Cortex of kidney (tissue), 1 donor: ENCODE measurements at places on chromosomes 4 and X.

DNA sequence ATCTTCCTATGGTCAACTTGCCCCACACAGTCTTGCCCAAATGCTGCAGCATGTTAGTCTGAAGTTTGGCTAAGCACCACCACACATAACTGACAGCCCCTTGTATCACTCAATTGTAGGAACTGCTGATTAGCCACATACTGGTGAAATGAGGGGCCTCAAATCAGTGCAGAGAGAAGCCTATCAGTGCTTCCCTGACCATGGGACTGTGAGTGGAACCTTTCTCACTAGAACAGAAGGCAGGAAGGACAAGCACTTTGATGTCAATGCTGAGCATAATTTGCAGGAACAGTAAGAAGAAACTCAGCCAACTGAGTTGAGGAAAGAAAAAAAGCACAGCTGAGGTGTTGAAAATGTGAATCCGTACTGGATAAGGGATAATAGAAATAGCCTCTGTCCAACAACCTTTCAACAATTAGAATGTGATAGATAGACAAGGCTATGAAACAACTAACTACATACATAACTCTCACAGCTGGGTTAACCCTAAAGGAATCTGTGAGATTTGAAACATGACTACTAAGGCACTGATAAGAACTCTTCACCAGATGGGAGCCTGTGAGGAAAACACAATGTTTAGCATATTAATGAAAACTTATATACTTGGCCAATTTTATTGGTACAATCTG is 136.6 kb upstream of the SH3RF1 start:
- DNase-seq: no peak

GRCh38 chr4:43898836-43899235 is 549.8 kb downstream of the KCTD8 start:
- DNase-seq: no peak

DNA sequence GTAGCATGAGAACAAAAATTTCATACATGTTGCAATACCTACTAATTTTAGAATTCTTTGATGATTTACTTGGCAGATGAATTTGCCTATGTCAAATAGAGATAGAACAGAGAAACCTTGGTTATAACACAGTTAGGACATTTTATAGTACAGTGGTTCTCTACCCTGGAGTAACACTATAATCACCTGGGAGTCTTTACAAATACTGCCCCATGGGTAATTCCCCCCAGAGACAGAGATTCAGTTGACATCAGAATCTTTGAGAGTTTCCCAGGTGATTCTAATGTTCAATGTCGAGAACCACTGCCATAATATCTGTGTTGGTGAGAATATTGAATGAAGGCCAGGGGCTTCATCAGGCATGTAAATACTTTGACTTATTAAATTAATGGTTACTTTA is 401.3 kb upstream of the NDST4 start:
- no peak for DNase-seq

DNA sequence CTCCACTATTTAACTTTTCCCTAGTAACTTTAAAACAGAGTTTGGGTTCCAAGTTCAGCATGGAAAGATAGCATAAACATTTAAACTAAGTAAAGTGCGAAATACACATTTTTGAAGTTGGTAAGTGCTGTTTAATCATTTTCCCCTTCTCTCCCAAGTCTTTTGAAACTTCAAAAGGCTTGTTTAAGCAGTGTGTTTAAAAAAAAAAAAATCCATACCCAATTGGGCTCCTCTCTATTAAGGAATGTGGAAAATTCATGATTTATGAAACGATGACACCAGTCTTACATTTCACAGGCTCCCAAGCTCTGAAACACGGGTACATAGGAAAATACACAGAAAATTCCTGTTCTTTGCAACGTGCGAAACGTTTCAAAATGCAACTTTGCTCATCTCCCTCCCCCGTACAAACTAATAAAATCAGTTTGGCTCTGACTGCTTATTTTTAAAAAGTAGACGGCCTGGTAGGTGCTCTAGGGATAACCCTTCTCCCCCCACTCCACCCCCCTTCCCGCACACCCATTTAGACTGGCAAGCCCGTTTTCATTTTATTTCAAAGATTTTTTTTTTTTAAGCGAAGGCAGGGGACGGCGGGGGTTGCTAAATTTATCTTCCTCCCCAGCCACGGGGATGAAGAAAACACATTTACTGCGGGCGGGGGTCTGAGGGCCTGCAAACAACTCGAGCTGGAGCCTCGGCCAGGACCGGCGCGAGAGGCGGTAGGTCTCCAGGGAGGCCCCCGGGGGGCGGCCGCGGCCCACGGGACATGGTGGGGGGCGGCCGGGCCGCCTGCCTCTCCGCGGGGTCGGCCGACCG is 786 bp upstream of the ZFX start:
- no peak for DNase-seq
